A172 (cell line): ENCODE measurements at places on chromosomes 4 and X. TPM values are rescaled to one million over a fixed set of nuclear protein-coding genes. Genes with fewer than 3 reads are reported as not detected.
A peak's percentile ranks its signal among the peaks of the same experiment; 100 is the strongest.

HSFX1 gene
- total RNA-seq: 0.19 and 0.84 TPM in 2 replicates

ALB gene
- not detected in 2 replicates for total RNA-seq

AADAT gene
- total RNA-seq: 3.0 and 5.6 TPM in 2 replicates

PDZD4 gene
- 8.2 and 10.5 TPM in 2 replicates for total RNA-seq

CEP44 gene
- total RNA-seq: 14.1 and 18.2 TPM in 2 replicates

PABPC4L gene
- 6.2 and 7.8 TPM in 2 replicates for total RNA-seq

SLC4A4 gene
- not detected in 2 replicates for total RNA-seq

- DNase-seq: no peak
Measured at GRCh38 chr4:53205970-53206369, 159.9 kb downstream of the SCFD2 start.

GRCh38 chr4:154497889-154498288 is 6.3 kb upstream of the DCHS2 start:
- DNase-seq: peak; percentile 8

DNA sequence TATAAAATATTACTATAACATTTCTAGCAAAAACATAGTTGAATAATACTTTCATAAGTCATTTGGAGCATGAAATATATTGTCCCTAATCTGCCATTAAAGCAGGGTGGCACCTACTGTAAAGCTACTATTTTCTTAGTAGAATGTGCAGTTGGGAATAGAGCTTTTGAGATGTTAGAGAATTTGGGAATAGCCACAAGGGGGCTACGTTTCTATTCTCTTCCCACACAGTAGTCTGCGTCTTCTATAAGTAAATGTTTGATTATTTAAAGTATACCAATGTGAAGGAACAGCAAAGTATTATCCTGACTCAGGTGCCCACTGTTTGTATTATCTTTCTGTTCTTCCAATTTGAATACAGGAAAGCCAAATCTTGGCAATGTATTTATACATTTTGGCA is 323.2 kb upstream of the GIMD1 start:
- DNase-seq: no peak

GRCh38 chr4:78749972-78750727 is 26.0 kb upstream of the BMP2K start:
- no peak for DNase-seq

DNA sequence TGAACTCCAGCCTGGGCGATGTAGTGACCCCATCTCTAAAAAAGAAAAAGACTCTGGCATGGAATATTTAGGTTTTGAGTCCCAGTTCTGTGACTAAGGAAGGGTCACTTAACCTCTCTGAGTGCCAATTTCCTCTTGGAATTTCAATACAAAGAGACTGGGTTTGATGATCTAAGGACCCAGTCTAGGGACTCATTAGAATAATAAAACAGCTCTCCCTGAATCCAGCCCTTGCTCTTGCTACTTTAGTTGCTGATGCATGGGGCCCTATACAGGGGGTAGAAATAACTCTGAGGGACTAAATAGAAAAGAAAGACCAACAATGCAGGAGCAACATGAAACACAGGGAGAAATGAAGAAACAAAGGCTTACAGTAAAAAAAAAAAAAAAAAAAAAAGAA is 12.6 kb downstream of the C4orf54 start:
- DNase-seq: no peak

DNA sequence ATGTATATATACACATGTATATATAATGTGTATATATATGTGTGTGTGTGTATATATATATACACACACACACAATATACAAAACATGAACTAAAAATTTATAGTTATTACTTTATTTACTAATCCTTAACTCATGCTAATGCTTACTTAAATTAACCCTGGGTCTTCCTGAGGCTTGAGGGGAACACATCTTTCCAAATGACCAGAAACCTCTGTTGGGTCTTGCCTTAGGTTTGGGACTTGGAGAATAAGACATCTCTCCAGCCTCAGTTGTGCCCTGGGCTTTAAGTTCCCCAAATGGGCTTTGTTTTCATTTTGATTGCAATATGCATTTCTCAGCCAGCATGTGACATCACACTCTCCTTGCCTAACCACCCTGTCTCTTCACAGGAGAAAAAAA is 7.7 kb downstream of the GEMIN8 start:
- DNase-seq: no peak

DNA sequence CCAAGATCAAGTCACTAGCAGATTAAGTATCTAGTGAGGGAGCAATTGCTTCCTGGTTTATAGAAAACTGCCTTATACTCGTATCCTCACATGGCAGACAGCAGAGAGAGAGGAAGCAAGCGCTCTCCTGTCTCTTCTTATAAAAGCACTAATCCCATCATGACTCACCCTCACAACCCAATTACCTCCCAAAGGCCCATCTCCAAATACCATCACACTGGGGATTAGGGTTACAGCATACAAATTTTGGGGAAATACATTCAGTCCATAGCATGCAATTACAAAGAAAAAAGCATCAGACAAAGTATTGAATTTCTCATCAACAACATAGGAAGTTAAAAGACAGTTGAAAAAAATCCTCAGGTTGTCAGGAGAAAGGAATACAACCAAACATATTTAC is 292.6 kb downstream of the IQCM start:
- DNase-seq: peak; percentile 13

DNA sequence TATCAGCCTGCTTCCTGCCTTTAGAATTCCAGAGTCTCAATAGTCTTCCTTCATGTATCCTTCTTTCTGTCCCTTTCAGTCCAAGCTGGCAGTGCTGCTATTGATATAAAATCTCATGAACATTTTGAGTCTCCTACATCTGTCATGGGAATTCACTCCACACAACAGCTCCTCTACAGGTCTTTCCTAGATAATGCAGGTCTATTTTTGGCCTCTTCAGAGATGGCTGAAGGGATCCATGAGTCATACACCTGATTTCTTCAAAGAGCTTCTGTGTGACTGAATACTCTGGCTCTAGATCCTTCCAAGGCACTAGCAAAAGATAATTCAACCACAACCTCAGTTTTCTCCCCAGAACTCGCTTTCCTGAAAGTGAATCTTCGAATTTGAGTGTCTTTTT is 115.4 kb downstream of the STPG2 start:
- peak; percentile 60 for DNase-seq

- DNase-seq: peak; percentile 95
Measured at GRCh38 chrX:52995135-52995986, 37.0 kb upstream of the FAM156A start.
